Right atrium auricular region (tissue), 2 donors: ENCODE measurements at places on chromosomes 11 and 22. TPM values are rescaled to one million over a fixed set of nuclear protein-coding genes. Genes with fewer than 3 reads are reported as not detected.

FLRT1 gene
- total RNA-seq, result 0.67 TPM

OR6T1 gene
- total RNA-seq, result not detected

DNA sequence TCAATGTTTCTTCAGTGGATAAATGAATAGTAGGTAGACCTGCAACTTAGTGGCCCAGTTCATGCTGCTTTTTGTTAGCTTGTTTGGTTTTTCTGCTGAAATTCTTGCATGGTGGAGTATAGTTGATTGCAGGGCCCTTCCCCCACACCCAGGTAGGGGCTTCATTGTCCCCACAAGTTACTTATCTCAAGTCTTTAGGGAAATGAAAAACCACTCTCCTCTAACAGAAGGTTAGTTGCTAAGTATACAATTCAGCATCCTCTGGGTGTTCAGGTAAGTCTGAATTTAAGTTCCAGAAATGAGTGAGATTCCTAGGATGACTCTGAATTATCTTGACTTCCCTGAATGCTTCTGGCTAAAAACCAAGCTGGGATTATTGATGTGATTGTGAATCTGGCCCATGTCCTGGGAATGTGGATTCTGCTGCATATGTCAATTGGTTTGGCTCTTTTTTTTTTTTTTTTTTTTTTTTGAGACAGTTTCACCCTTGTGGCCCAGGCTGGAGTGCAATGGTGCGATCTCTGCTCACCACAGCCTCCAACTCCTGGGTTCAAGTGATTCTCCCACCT lies 40.3 kb downstream of the BCL2L13 start:
- no peak for DNase-seq

TIMP3 gene
- total RNA-seq, result 711 TPM

DNA sequence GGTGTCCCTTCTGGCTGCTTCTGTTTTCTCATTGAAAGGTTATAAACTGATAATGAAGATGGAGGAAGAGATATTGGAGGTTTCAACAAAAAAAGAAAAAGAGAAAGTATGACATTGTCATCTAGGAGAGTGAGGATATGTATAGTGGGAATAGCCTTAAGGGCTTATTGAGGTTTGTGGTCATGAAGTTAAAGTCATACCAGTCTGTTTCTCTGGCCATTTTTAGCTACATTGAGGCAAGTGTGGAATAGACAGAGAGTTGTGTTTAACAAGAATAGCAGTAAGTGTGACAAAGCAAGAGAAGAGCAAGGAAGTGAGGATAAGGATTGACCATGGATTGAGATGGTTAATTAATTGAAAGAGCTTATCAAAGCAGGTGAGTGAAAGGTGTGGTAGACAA lies 110.4 kb downstream of the ELP4 start:
- DNase-seq, result no peak

GRCh38 chr22:20531404-20532201 lies 24.2 kb downstream of the MED15 start:
- DNase-seq, result peak; percentile 66

KRTAP5-7 gene
- not detected for total RNA-seq

DNA sequence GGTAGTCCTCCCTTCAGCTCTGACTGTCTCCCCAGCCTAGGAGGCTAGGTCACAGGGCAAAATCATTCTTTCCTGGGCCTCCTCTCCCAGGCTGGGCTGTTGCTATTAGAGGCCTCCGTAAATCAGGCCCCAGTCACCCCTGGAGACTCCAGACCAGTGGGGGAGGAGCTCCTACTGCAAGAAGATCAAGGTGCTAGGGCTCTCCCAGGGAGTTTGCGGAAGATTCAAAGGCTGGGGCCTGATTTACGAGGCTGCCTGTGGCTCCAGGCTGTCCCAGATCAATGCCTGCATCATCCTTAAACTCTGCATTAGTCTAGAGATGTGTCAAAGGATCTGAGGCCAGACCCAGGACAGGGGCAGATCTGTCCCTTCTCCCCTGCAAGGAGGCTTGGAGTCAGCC lies 346.2 kb downstream of the TENM4 start:
- no peak for DNase-seq

GPHA2 gene
- total RNA-seq, result not detected

DNA sequence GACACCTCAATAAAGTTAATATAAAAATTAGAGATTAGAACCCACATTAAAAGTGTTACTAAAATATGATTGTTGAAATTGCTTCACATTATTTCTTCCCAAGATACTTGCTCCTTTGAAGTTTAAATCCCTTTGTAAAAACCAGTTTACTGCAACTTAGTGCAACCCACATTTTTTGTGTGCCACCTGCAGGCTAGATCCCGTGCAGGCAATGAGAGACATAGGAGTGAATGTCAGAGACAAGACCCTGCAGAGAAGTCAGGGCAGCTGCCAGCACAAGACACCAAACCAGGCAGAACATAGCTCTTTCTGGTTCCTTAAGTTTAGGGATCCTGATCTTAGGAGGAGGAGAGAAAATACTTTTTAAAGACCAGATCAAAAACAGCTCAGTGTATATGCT lies 142.8 kb upstream of the MTNR1B start:
- no peak for DNase-seq

DNA sequence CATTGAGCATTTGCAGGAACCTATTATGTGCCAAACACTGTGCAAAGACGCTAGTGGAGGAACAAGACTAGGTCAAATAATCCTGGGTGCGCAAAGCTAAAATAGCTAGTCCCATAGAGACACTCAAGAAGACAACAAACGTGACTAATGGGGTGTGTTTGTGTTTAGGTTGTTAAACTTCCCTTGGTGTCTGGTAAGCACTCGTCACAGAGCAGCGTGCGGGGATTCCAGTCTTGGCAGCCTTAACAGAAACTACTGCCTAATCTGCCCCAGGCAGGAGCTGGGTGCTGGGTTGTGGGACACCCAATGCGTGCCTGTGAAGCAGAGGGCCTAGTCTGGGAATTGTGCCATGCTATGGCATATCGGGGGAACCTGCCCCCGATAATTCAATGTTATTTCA lies 10.8 kb upstream of the CALCB start:
- DNase-seq, result no peak

GRCh38 chr11:25319127-25319526 lies 822.3 kb downstream of the LUZP2 start:
- no peak for DNase-seq

DNA sequence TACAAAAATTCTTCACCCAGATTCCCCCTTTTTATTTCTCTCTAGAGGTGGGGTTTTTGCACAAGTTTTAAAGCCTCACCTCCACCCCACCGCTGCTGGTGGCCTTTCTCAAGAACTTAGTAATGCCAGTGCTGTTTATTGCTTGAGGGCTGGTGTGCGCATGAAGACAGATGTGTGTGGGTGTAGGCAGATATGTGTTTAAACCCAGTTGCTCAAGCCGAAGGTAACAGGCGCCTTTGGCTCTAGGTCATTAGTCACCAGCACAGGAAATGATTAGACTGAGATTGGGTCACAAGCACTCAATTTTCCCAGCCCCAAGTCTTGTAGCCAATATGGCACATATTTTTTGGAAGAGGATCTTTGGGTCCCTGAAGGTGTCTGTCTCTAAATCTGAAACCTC lies 2.7 kb upstream of the CLMP start:
- no peak for DNase-seq

GRCh38 chr11:126263489-126263888 lies 5.2 kb downstream of the SRPRA start:
- DNase-seq, result no peak

GRCh38 chr11:22774716-22775115 lies 54.9 kb downstream of the SVIP start:
- DNase-seq, result no peak

CST6 gene
- 6.3 TPM for total RNA-seq

- no peak for DNase-seq
Observed at GRCh38 chr11:92948116-92948515, 21.3 kb upstream of the MTNR1B start.

GRCh38 chr22:39932918-39933649 lies 27.1 kb upstream of the TMA7B start:
- no peak for DNase-seq

GRCh38 chr11:59710136-59710847 lies 3.4 kb downstream of the OR10V1 start:
- DNase-seq, result no peak

DNA sequence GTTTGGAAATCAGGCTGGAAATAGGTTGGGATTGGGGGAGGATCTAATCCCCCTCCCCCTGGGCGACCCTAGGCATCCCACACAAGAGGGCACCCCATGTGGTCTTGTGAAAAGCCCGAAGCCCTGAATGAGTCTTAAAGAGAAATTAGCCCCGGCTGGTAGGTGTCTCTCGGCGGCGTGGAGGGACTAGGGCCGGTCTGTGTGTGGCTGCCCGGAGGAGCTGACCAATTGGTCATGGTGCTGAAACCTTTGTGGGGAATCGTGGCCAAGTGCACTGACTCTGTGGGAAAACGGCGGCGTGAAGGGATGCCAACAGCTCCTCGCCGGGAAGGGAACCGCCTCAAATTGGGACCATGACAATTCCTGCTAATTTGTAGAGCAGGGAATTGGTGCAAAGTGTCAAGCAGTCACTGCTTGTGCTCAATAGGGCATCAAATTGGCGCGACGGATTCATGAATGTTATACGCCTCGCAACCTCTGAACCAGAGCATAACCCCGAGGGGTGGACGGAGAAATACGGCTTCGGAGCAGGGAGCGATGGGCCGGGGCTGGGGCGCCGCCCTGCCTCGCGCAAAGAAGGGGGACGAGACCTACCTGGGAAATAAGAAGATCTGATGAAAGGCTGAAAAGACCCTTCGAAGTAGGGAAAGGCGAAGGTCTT lies 1.5 kb downstream of the DBX1 start:
- no peak for DNase-seq

- DNase-seq, result no peak
Observed at GRCh38 chr11:87185228-87185627, 147.5 kb downstream of the TMEM135 start.

TPBGL gene
- total RNA-seq, result 0.15 TPM

DNA sequence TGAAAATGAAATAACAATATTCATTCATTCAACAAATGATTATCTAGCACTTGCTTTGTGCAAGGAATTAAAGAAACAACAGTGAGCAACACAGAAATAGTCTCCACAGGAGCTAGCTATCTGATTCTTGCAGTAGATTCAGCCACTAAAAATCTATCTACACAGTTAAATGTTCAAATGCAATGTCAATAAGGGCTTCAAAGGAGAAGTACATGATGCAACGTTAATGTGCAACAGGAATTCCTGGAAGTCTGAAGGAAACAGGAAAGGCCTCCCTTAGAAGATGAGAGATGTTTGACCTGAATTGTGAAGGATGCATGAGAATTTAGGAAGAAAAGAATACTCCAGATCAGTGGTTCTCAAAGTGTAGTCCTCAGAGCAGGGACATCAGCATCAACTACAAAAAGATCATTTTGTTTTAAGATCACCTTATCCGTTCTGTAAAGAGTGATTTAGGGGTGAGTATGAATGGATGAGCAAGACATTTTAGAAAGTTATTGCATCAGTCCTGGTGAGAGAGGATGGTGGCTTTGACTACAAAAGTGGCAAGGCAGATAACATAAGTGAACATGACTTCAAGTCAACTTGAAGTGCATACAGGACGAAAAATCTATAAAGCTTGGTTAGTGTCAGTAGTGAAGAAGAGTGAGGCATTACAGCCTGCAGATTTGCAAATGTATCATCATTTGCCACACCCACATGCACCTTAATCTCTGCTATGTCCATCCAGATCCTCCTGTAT lies 96.0 kb downstream of the ETS1 start:
- no peak for DNase-seq

OR56A1 gene
- not detected for total RNA-seq

- peak; percentile 43 for DNase-seq
Observed at GRCh38 chr11:2212411-2213251, 41.0 kb upstream of the TH start.

HBB gene
- 1,650 TPM for total RNA-seq

PGA4 gene
- total RNA-seq, result not detected

OR2AG2 gene
- not detected for total RNA-seq

- no peak for DNase-seq
Observed at GRCh38 chr11:134412203-134413042, at the start of gene B3GAT1. B3GAT1 (minus strand) TSS chr11:134412242; CDS start chr11:134387659, 24,583 bp downstream.

- no peak for DNase-seq
Observed at GRCh38 chr22:27674261-27674923, 127.2 kb downstream of the MN1 start.

GRCh38 chr11:79309407-79309806 lies 131.4 kb downstream of the TENM4 start:
- no peak for DNase-seq

DNA sequence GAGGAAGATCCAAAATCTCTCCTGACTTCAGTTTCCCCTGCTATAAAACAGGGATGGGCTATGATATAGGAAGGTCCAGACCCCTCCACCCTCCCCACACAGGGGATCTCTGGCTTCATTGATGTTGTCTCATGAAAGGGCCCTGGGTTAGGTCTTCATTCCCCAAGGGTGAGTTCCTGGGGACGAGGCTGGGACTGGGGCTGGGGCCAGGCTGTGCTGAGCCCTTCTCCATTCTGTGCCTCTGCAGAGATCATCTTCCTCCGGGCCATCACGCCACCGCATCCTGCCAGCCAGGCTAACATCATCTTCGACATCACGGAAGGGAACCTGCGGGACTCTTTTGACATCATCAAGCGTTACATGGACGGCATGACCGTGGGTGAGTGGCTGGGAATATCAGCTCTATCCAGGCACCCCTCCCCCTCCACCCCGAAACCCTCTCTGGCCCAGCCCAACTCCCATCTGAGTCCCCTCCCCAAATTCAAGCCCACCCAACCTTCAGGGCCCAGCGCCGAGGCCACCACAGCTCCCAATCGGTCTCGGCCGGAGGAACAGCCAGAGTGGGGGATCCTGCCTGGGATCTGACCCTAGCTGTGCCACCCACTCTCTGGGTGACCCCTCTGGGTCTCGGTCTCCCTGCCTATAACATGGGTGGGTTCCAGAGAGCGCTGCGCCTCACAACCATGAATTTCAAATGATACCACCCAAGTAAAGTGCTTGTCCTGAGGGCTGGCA lies 74.2 kb downstream of the FBLN1 start:
- DNase-seq, result no peak

DNA sequence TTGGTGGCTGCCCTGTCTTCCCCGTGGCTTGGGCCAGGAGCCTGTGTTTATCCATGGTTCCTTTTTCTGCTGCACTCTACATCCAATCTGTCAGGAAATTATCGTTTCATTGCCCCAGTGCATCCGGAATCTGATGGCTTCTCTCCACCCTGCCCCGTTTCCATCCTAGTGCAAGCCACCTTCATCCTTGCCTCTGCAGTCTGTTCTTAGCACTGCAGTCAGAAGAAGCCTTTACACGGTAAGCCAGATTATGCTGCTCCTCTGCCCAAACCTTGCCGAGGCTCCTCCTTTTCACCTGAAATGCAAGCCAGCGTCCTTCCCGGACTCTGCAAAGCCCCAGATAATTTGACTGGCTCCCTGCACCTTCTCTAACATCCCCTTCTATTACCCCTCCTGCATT lies 45.1 kb downstream of the PARVG start:
- DNase-seq, result no peak
